ENCODE measurements at places on chromosomes 1 and 21.

- no peak for DNase-seq
Observed at GRCh38 chr1:78047631-78048030, 1.9 kb downstream of the GIPC2 start.

- no peak for DNase-seq
Observed at GRCh38 chr1:174225499-174226204, 66.3 kb downstream of the RABGAP1L start.

DNA sequence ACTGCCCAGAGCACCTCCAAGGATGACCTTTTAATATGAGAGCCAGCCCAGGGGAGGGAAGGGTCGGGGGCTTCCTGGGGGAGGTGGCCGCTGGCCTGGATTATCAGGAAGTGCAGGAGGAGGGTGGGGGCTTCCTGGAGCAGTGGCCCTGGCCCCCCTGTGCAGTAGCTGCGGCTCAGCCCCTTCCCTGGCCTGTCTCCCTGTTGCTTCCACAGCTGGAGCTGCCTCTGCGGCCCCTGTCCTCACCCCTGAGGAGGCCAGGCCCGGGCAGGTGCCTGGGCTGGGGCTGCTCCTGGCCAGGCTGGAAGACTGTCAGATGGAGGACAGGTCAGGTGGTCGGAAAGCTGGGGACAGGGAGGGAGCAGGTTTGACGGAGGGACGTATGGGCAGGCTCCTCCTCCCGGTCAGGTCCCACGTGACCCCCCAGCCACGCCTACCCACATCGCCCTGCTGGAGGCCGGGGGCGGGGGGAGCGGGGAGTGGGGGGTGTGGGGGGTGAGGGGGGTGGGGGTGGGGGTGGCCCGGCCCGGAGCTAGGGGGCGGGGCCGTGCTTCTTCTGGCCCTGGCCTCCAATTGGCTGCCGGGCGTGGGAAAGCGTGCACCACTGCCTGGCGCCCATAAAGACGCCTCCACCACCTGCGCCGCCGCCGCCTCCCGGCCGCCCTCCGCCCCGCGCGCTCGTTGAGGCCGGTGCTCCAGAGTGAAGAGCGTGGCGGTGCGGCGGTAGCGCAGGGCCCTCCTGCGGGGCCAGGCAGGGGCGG lies 10.2 kb upstream of the TNFRSF14 start:
- peak; percentile 93 for DNase-seq

- DNase-seq, result no peak
Observed at GRCh38 chr1:239677362-239677761, 291.0 kb downstream of the CHRM3 start.

- peak; percentile 76 for DNase-seq
Observed at GRCh38 chr21:44911384-44912157, 9.1 kb downstream of the ITGB2 start.

DNA sequence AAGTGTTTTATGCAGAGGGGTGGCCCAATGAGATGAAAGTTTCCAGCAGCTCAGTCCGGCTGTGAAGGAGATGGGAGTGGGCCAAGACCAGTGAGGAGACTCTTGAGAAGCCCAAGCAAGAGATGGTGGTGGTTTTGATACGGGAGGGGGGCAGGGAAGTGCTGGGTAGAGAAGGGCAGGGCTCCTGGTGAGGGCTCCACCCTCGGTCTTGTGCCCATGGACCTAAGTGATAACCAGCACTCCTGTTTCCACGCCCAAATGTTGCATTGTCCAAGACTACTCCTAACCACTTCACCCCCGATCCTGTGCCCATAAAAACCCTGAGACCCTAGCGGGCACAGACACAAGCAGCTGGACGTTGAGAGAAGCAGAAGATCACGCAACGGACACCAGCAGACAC lies 140.9 kb downstream of the MIS18A start:
- no peak for DNase-seq

DNA sequence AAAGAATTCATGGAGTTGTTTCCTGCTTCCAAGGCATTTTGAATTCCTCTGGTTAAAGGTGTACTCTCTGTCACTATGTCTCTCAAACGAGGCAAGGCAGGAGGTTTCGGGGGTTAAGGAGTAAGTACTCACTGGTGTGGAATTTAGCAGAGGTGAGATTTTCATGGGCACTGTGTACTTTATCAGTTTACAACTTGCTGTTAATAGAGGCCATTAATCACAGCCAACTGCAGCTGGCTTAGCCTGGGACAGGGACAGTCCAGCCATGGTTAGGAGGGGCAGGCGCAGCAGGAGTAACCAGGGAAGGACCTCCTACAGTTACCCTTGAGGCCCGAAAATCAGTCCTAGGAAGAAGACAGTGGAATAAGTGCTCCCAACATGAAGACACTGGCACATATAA lies 18.1 kb upstream of the TMEM9 start:
- no peak for DNase-seq

DNA sequence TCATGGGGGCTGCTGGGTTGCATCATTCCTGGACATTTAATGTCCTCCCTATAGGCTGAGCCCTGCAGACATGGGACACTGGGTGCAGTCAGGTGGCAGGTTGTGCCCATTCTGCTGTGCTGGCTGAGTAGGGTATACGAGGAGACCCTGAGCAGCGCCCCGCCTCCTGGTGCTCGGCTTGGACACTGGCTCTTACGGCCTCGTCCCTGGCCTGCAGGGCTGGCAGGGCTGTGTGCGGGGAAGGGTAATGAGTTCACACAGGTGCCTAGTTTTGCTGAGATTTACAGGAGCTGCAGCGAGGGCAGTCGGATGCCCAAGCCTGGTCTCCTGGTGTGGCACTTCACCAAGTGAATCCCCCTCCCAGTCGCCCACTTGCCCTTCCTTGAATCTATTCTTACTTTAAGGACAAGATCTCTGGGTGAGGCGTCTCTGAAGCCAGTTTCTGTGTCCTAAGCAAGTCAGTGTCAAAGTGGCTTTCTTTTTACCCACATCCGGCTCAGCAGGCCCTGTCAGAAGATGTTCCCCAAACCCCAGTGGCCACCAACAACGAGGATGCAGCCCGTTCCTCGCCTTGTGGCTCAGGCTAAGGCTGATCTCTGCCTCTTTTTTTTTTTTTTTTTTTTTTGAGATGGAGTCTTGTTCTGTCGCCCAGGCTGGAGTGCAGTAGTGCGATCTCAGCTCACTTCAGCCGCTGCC lies 73.2 kb downstream of the MAN1C1 start:
- no peak for DNase-seq
